Stimulated activated CD4-positive, alpha-beta T cell treated with anti-CD3 and anti-CD28 coated beads, TNF-alpha, amount 100 ng/mL, for 1 hour (primary cell): ENCODE measurements at places on chromosomes 3 and 15.

DNA sequence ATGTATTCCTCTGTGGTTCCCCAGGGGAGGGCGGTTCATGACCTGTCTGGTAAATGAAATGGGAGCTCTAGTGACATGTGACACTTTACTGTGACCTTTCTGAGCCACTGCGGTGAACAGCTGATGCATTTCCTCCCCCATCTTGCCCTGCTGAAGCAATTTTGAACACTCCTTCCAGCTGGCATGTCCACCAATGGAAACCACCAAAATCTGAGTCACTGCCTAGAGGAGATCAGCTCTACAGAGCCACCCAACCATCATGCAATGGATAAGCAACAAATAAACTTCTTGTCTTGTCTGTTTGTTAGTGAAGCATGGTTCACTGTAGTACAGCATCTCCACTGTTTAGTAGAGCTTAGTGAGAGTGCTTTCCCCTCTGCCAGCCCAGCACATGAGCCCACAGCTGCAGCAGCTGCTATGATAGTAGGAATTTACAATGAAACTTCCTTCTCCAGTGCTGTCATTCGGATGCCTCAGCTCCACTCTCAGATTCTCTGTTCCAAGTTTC is 479.4 kb downstream of the NTRK3 start:
- no peak for DNase-seq

DNA sequence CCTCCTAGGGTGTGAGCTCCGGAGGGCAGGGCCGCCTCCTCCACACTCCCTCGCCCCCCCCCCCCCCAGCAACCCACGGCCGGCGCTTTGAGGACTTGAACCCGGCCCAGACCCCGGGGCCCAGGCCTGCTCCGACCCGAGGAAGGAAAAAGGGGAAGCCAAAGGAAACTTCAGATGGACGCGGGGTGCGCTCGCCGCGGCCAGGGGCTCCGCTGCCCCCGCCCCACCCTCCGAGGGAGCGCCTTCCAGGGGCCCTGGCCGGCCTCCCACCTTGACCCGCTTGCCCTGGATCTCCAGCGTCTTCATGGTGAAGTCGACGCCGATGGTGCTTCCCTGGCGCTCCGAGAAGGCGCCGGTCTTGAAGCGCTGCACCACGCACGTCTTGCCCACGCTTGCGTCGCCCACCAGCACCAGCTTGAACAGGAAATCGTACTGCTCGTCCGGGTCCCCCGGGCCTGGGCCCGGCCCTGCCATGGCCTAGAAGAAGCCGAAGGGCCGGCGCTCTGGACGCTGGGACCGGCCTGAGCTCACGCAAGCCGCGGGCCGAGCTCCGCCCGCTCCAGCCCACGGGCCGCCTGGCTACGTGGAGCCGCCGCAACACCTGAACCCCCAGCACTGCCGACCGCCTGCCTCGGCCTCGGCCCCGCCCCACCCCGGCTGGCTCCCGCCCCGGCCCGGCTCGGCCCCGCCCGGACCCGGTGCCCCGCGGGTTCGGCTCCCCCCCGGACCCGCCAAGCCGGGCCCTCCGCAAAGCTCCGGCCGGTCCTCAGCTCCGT is 400 bp downstream of the RAB43 start:
- DNase-seq, result no peak

DNA sequence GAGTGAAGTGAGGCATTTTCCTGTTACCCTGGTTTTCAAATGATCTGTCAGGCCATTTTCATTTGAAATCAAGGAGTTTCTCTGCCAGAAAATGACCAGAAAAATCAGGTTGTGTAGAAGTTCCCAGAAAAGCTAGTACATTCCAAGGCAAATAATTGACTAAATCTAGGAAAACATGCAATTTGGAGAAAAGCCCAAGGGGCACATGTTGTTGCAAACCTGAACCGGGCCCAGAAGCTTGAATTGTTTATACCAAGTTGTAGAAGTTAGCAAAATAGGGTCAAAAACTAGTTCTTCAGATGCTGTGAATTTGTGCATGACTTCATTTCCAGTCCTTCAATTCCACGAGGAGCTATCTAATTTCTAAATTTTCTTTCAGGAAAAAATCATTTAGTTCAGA is 31.0 kb downstream of the TRIM42 start:
- no peak for DNase-seq

GRCh38 chr15:59896663-59897074 is 107.4 kb upstream of the FOXB1 start:
- DNase-seq, result no peak

GRCh38 chr3:25719321-25719720 is 54.6 kb upstream of the TOP2B start:
- DNase-seq, result no peak

DNA sequence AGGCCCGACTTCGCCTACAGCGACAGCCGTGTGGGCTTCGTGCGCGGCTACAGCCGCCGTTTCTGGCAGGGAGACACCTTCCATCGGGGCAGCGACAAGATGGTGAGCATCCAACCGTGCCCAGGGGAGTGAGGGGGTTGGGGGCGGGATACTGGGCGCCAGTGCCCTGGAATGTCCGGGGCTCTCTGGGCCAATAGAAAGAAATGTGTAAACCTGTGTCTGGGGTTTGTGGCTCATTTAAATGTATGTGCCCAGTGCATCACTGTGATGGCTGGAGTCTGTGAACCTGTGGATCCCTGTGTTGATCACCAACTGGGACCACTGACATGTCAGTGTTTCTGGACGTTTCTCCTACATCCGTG is 423 bp downstream of the CHAC1 start:
- no peak for DNase-seq

- no peak for DNase-seq
These were observed 12.4 kb downstream of the GYG1 start for GRCh38 chr3:149003653-149004305.

DNA sequence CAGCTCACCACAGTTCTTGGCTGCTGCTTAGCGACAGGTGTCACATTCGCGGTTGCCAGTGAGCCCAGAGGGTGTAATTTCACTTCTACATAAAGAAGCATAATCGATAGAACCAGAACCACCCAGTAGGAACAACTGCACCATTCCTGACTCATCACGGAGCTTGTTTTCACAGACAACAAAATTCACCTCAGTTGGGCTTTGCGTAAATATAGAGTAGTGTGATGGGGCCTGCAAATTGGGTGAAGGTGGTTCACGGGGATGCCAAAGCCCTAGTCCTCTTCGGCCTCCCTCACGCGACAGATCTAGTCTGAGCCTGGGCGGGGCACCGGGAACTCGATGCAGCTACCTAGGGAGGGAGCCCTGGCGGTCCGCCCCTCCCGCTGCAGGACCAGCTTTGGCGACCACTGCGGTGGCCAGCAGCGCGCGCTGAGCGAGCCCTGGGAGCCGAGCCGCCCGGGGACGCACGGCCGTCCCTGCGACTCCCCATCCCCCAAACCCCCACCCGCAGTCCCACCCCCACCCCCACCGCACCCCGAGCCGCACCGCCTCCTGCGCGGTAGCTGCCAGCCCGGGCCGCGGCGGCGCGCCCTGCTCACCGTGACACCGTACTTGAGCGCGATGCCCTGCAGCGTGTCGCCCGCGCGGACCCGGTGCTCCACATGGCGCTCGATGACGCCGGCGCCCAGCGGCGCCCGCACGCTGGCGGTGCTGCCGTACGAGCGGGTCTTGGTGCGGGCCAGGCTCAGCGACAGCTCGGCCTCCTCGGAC is 519 bp downstream of the LYSMD2 start:
- no peak for DNase-seq

DNA sequence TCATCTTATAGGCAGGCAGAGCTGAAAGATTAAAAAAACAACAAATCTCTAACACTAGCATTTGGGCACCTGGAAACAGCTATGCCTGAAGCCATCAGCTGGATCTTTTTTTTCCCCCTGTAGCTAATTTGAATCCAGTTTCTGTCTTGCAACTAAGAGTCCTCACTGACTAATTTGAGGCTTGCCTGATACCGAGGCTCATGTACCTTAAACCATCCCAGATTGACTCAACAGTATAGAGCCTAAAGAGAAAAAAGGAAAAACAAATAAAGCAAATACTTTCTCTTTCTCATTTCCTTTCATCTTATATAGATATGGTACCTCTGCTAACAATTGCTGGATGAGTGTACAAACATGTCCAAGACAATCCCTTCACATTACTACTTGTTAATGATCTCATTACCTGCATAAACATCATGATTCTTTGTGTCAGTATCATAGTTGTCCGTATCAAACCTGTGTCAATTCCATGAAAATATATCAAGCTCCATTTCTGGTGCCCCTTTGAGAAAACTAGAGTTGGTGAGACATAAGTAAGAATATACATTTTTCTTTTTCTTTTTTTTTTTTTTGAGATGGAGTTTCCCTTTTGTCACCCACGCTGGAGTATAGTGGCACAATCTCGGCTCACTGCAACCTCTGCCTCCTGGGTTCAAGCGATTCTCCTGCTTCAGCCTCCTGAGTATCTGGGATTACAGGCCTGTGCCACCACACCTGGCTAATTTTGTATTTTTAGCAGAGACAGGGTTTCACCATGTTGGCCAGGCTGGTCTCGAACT is 43.1 kb downstream of the BHLHE40 start:
- no peak for DNase-seq

GRCh38 chr3:194050782-194051320 is 85.1 kb upstream of the HES1 start:
- DNase-seq, result no peak

DNA sequence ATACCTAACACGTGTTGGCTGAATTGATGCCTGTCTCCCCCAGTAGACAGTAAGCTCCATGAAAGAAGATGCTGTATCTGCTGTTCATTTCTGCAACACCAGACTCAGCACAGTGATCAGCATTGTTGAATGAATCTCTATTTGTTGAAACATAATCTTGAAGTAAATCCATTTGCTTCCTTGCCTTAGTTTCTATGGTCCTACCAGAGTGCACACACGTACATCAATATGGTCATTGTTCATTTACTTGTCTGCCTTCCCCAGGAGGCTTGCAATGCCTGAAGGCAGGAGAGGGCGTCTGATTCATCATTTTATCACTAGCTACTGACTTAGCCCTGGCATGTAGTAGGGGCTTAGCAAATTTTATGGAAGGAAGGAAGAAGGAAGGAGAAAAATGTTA is 19.2 kb downstream of the RBP2 start:
- DNase-seq, result no peak

DNA sequence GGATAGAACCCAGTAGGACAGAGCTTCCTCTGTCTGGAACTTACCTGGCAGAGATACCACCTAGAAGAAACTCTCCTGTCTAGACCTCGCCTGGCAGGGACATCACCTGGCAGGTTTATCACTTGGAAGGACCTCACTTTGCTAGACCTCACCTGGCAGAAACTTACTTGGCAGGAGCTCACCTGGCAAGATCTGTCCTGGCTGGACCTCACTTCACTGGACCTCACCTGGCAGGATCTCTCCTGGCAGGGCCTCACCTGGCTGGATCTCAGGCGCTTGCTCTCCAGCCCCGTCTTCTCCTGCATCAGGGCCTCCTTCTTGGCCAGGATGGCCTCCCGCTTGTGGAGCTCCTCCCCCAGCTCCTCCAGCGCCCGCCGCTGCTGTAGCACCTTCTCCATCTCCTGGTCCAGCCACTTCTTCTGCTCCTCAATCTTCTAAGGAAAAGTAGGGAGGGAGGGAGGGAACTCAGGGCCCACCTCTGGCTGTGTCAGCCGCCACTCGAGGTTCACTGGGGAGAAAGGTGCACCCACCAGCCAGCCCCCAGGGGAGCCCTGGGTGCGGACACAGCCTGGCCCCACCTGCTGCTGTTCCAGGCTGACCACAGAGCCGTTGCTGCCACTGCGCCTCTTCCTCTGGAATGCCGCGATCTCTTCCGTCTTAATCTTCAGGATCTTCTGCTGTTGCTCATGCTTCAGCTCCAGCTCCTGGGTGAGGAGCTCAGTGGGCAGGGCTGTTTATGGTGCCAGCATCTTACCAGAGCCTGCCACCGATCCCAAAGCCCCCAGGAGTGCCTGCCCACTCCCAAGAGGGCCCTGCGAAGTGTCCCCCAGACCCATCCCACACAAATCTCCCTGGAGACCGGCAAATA is 22.5 kb downstream of the KIF7 start:
- DNase-seq, result no peak

GRCh38 chr15:85282504-85283115 is 97.8 kb upstream of the AKAP13 start:
- no peak for DNase-seq

DNA sequence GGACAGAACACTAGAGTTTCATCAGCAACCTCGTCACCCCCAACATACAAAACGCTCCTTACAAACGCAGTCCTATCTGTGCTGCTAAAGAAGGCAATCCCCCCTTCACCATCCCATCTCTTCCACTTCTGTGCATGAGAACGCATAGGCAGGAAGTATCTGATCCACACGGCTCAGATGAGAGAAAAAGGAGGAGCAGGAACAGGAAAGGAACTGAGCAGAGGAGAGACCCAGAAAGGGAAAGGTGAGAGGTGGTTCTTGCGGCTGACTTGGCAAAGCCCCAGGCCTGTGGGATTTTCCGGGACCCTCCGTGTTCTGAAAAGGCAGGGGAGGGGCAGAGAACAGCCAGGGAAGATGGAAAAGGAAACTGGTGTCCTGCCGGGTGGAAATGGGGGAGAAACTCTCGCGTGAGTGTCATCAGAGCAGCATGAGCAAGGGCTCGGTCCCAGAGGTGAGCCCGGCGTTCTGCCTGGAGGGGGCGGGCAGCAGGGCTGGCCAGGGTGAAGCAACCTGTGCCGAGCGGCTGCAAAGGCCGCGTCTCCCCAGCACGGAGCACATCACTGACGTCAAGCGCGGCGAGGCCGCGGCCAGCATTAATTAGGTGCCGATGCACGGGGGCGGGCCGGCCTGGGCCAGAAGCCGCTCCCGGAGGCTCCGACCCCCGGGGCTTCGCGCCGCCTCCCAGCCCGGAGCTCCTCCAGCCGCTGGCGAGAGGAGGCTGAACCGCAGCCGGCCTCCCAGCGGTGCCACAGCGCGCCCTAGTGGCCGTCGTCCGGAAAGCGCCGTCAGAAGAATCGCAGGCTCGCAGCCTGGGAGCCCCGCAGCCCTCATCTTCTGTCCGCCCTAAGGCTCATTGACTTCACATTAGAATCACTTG is 35.8 kb downstream of the CPN2 start:
- peak; percentile 43 for DNase-seq

DNA sequence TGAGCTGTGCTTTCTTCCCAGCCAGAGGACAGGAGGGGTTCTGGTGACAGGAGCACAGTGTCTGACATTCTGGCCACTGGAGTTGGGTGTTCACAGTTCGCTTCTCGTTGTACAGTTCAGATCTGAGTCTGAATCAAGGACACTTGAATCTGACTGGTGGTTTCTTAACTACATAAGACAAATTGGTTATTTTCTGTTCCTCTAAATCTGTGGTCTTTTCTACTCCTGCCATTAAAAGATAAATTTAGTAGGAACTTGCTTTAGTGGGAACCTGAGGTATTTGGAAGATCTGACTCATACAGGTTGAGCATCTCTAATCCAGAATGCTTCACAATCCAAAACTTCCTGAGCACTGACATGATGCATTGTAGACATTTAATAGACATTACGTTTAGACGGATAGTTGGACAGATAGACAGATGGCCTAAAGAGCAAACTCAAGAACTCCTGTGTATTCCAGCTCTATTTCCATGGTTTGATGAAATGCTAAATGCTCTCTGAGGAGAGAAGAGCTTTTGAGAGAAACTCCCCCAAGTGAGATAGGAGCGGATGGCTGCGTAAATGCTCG is 71.0 kb downstream of the CCK start:
- no peak for DNase-seq

GRCh38 chr3:47436180-47436579 is 39.6 kb downstream of the SCAP start:
- no peak for DNase-seq

- DNase-seq, result no peak
These were observed 480.7 kb upstream of the THBS1 start for GRCh38 chr15:39100106-39100660.

GRCh38 chr15:77964193-77964592 is 113.3 kb downstream of the TBC1D2B start:
- DNase-seq, result no peak

GRCh38 chr3:186496016-186496415 is 48.2 kb downstream of the CRYGS start:
- DNase-seq, result no peak

- DNase-seq, result no peak
These were observed 126.4 kb downstream of the PTPRG start for GRCh38 chr3:61687663-61688306.
